ENCODE measurements at places on chromosomes 12 and 14.

DNA sequence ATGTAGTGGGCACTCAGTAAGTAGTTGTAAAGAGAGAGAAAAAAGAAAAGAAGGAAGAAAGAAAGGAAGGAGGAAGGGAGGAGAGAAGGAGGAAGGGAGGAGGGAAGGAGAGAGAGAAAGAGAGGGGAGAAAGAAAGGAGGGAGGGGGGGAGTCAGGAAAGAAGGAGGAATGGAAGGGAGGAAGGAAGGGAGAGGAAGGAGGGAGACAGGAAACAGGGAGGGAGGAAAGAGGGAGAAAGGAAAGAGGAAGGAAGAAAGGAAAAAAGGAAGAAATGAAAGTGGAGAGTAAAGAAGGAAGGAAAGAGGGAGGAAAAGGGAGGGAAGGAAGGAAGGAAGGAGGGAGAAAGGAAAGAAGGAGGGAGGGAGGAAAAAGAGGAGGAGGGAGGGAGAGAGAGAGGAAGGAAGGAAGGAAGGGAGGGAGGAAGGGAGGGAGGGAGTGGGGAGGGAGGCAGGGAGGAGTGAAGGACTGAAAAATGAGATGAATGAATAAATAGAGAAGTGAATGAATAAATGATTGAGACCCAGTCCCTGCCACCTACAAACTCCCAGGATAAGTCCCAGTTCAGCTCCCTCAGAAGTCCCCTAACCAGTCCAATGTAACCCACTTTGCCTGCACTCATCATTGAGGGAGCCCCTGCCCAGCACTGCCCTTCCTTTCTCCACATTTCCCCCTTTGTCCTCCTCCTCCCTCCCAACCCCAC, 739.0 kb upstream of the TBX3 start:
- no peak for DNase-seq

- DNase-seq, result no peak
These were observed 68.2 kb upstream of the FGD4 start for GRCh38 chr12:32331133-32331532.

GRCh38 chr14:26255213-26255612, 342.6 kb downstream of the NOVA1 start:
- no peak for DNase-seq

- no peak for DNase-seq
These were observed 2.5 kb downstream of the CMAS start for GRCh38 chr12:22048351-22049041.

DNA sequence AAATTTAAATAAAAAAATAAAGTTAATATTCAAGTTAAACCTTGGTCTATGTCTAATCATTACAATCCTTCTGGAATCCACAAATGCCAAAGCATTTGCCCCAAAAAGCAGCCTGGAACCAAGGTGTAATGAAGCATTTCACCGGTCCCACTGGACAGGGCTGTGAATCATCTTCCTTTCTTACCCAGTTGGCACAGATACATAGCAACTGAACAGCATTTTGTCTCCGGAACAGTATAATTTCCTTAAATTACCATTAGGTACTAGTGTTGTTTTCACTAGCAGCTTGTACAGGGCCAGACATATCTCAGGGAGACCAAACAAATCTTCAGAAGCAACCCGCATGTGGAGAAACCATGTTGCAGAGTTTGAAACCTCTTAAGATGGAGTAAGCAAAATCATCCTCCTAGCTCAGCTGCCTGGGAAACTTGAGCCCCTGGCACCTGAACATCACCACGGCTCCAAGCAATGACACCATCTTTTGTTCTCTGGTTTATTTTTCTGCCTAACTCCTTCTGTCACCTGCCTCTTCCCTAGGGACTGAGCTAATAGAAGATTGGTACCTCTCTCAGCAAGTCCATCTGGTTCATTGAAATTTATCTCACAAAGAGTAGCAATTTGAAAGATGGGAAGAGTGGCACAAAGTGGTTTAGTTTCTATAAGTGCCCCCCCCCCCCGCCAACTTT, 17.9 kb upstream of the MDM1 start:
- no peak for DNase-seq

DNA sequence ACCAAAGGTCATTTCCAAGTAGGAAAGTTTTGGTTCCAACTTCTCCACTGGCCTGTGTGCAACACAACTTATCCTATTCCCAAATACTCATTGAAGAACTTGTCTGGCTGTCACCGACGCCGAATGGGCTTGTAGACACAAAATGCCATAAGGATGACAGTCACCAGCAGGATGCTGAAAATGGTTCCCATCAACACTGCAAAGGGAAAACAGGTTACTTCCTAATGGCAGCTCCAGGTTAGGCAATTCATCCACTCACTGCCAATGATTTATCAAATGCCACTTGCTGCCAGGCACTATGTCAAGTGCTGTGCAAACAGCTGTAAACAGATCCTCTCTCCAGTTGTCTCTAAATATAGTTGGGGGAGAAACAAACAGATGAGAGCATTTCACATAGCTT, 6.1 kb downstream of the C12orf76 start:
- no peak for DNase-seq

- DNase-seq, result no peak
These were observed 5.2 kb downstream of the RAB5B start for GRCh38 chr12:55979069-55979468.

DNA sequence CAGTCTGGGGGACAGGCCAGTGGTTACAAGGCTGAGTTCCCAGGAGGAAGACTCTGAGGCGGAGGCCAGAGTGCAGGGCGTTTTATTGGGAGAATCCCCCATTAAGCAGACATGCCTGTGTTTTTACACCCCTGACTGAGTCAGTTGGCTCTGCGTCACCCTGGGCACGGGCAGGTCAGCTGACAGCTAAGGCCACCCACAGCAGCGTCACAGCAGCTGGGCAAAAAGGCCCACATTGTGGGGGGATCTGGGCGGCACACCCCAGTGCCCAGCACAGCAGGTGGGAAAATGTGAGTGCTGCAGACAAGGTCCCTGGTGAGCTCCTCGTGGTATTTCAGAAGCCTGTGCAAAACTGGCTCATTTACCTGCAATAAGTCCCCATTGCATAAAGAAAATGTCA, 184.7 kb downstream of the AACS start:
- no peak for DNase-seq

DNA sequence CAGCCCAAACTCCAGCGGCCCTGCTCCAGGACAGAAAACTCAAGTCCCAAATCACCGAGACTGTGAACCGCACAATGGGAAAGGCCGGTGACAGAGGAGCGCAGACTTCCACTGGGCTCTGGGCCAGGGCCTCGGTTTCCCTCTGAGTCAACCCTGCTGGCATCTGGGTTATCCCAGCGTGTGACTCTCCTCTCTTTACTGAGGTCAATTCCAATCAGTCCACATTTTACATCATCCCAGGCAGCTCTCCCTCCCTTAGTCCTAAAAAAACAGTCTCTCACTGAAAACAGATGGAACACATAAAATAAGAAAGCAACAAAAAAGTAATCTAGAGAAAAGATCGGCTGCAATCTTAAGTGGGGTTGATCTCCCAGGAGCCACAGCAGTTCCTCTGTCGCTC, 36.9 kb downstream of the ITPK1 start:
- DNase-seq, result no peak

GRCh38 chr14:64115401-64115800, 178.8 kb downstream of the ESR2 start:
- DNase-seq, result no peak

GRCh38 chr12:39294715-39295114, 148.2 kb downstream of the KIF21A start:
- no peak for DNase-seq

DNA sequence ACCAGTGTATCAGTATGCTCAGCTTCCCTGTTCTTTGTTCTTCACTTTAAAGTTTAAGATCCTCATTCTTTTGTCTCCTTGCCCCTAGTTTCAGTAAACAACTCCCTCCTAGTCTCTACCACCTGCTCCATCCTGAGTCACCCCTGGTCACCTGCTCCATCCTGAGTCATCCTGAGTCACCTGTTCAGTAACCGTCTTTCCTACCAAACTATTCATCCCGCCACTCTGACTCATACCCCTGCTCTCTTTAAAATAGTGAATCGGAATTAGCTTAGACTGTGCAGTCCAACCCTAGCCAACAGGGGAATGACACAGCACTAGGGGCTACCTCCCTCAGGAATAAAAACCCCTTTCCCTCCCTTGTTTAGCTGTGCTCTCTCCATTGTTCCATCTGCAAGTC, 888.1 kb upstream of the MDGA2 start:
- DNase-seq, result no peak

DNA sequence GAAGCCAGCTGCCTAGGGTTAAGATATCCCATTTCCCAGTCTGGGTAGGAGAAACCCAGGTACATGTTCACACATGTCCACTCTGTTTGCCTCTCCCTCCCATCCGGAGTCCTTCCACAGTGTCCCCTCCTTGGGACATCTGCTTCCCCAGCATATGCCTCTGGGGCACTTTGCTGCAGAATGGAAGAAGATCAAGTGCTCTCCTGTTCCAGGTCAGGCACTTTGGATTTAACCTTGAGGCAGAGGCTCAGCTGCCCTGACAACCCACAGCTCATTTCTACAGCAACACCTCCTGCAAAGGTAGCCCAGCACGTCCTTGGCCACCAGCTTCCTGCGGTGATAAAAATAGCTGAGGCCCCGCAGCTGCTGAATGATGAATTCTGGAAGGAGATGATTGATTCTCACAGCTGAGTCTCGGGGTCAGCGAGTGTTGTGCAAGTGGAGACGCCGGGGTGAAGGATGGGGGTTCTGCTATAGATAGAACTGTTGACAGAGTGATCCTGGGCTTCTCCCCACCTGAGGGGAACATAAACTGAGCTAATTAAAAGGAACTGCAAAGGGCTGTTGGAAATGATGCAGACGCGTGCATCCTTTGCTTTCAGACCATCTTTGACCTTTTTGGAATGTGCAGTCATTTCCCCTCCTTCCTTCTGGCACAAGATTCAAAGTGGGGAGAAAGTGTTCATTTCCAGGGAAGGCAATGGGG, 145.0 kb downstream of the SLC38A6 start:
- no peak for DNase-seq

GRCh38 chr12:69932676-69933552, 107.9 kb downstream of the MYRFL start:
- DNase-seq, result no peak

DNA sequence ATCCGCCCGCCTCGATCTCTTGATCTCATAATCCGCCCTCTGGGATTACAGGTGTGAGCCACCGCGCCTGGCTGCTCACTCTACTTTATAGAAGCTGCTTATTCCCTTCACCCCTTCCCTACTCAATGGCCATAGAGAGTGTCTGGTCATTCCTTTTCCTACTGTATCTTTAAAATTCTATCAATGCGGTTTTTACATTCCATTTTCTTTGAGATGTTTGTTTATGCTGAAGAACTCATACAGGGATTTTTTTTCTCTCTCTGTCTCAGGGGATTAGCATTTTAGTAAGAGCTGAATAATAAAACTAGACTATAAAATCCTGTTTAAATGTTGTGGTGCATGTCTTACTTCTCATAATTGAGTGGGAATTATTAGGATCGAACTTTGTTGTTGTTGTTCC, 218.6 kb upstream of the FOXN3 start:
- DNase-seq, result no peak

DNA sequence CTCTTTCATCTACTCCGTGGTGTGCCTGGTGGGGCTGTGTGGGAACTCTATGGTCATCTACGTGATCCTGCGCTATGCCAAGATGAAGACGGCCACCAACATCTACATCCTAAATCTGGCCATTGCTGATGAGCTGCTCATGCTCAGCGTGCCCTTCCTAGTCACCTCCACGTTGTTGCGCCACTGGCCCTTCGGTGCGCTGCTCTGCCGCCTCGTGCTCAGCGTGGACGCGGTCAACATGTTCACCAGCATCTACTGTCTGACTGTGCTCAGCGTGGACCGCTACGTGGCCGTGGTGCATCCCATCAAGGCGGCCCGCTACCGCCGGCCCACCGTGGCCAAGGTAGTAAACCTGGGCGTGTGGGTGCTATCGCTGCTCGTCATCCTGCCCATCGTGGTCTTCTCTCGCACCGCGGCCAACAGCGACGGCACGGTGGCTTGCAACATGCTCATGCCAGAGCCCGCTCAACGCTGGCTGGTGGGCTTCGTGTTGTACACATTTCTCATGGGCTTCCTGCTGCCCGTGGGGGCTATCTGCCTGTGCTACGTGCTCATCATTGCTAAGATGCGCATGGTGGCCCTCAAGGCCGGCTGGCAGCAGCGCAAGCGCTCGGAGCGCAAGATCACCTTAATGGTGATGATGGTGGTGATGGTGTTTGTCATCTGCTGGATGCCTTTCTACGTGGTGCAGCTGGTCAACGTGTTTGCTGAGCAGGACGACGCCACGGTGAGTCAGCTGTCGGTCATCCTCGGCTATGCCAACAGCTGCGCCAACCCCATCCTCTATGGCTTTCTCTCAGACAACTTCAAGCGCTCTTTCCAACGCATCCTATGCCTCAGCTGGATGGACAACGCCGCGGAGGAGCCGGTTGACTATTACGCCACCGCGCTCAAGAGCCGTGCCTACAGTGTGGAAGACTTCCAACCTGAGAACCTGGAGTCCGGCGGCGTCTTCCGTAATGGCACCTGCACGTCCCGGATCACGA, 2.2 kb downstream of the SSTR1 start:
- no peak for DNase-seq

DNA sequence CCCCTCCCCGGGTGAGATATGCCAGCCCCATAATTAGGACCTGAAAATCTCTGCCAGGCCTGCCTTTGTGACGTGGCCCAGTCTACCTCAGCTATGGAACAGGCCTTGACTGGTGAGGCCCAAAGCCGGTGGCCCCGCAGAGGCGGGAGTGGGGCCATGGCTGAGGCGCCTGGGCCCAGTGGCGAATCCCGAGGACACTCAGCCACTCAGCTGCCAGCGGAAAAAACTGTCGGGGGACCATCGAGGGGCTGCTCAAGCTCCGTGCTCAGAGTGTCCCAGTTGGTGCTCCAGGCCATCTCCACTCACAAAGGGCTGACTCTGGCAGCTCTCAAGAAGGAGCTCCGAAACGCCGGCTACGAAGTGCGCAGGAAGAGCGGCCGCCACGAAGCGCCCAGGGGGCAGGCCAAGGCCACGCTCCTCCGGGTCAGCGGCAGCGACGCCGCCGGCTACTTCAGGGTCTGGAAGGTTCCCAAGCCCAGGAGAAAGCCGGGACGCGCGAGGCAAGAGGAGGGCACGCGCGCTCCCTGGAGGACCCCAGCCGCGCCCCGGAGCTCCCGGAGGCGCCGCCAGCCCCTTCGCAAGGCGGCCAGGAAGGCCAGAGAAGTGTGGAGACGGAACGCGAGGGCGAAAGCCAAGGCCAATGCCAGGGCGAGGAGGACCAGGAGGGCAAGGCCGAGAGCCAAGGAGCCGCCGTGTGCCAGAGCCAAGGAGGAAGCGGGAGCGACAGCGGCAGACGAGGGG, 21.4 kb downstream of the ZNF641 start:
- no peak for DNase-seq

Data from HL-60 (cell line).